ENCODE measurements at places on chromosomes 11 and 22. TPM values are rescaled to one million over a fixed set of nuclear protein-coding genes. Genes with fewer than 3 reads are reported as not detected.

Gene SCO2
- total RNA-seq: 3.5 TPM

Gene SYCE3
- total RNA-seq: not detected

Gene OR8D1
- not detected for total RNA-seq

DNA sequence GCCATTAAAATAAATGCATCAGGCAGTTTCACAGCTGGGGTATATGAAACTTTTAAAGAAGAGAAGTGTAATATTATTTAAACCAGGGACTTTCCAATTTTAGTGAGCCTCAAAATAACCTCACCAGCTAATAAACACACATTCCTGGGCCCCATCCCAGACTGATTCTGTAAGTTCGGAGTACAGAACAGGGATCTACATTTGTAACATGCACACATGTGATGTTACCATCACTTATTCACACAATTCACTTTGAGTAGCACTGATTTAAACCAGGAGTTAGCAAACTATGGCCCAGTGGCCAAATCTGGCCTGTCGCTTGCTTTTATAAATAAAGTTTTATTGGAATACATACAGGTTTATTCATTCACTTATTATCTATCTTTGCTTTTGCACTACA is 62.0 kb downstream of the STK33 start:
- no peak for DNase-seq
- no peak overlapping the region for H3K4me3 ChIP-seq
- no peaks in the 10 kb centered on the region for H3K36me3 ChIP-seq
- no peaks in the 10 kb centered on the region for H3K4me1 ChIP-seq
- no peaks in the 10 kb centered on the region for H3K27me3 ChIP-seq

DNA sequence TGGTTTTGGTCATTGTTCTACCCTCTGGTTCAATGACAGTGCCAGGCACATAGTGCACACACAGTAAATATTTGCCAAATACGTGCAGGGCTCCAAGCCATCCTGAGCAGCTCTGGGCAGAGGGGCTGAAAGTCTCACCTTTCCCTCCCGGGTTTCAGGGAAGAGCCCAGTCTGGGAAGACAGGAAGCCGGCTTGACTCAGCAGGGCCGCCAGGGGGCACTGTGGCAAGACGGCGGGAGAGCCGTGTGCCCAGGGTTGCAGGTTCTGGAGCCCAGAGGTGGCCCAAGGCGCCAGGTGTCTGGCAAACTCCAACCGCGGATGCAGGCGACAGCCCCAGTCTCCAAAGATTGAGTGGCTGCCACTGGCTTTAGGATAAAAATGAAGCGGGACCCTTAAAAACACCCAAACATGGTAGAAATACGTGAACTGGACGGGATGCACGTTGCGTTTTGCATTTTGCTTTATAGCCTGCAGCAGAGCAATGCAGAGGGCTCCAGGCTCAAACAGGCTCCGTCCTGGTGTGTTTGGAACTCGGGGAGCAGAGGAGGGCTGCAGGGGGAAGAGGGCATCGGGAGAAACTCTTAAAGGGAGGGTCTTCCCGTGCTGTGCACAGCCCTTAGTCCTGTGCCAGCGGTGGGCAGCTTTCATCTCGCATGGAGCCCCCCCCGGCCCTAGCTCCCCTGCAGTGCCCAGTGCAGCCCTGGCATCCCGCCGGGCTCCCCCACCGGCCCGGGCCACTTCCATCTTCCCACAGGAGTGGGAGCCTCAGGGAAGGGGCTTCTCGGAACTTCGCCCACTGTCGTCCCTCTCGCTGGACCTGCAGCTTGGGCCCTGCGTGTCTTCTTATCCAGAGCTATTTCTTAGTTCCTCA is 10.7 kb downstream of the KRTAP5-5 start:
- H3K4me3 ChIP-seq: no peak overlapping the region
- no peaks in the 10 kb centered on the region for H3K4me1 ChIP-seq
- DNase-seq: no peak

DNA sequence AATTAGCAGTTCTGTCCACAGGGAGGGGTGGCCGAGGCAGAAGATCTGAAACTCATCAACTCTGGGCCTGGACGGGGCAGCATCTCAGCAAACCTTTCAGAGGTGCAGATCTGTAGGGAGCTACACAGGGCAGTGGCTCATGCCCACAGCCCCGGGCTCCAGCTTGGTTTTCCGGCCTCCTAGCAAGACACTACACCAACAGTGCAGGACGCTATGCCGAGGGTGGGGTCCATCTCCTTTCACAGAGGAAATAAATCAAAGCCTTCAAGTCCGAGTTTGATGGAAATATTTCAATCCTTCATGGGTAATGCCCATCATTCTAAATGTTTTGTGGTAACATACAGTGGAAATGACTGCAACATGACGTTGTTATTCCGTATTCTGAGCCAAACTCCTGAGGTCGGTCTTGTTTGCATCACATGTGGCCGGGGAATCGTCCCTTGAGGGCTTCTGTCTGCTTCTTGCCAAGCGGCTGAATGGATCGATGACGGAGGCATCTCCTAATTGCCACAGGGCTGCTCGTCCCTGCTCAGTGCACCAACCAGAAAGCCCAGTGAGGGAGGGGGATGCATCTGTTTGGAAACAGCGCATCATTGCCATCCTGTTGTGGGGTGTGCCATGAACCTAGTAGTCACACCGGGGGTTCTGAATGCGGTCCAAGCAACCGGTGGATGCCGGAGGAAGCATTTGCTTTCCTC is 30.0 kb downstream of the LINC01488 start:
- no peak for DNase-seq
- no peak overlapping the region for H3K4me3 ChIP-seq
- no peaks in the 10 kb centered on the region for H3K4me1 ChIP-seq
- no peaks in the 10 kb centered on the region for H3K36me3 ChIP-seq
- H3K27me3 ChIP-seq: no peaks in the 10 kb centered on the region

DNA sequence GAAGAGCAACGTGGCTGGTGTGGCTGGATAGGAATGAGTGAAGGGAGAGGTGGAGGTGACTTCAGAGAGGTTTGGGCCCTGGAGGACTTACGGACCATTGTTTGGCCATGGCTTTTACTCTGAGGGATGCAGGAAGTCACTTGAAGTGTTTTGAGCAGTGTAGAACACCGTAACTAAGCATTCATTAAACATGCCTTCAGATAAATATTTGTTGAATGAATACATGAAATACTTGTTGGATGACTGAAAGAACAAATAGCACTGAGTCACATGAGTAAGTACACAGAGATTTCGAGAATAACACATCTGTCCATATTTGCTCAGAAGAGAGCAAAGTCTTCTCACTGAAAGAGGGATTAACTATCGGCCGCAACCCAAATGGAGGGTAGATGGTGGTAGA is 182.7 kb upstream of the SNX19 start:
- no peak overlapping the region for H3K27ac ChIP-seq
- H3K4me3 ChIP-seq: no peak overlapping the region
- H3K4me1 ChIP-seq: no peaks in the 10 kb centered on the region

GRCh38 chr11:61712314-61712713 is 32.1 kb downstream of the DAGLA start:
- H3K36me3 ChIP-seq: no peaks in the 10 kb centered on the region
- H3K4me1 ChIP-seq: no peaks in the 10 kb centered on the region
- no peaks in the 10 kb centered on the region for H3K27me3 ChIP-seq

- H3K27ac ChIP-seq: no peak overlapping the region
- H3K27me3 ChIP-seq: no peaks in the 10 kb centered on the region
- H3K36me3 ChIP-seq: no peaks in the 10 kb centered on the region
- H3K4me1 ChIP-seq: no peaks in the 10 kb centered on the region
- DNase-seq: no peak
Observed at GRCh38 chr22:45962756-45963324, 14.1 kb downstream of the WNT7B start.

DNA sequence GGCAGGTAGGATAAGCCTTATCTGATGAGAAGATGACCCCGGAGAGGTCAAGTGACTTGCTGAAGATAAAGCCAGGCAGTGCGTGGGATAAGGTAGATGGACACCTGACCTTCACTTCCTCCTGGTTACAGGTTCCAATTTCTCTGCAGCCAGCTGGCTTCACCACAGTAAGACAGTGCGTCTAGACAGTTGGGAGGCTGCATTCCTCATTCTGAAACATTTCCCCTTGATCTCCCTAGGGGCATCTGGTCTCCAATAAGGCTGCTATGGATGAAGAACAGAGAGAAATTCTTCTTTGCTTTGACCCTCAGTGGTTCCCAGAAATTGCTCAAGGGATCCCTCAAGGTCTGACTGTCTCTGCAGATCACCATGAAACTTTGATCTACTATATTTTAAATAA is 211.3 kb downstream of the MYO18B start:
- no peaks in the 10 kb centered on the region for H3K27me3 ChIP-seq
- no peak overlapping the region for H3K4me3 ChIP-seq
- no peak for DNase-seq
- no peaks in the 10 kb centered on the region for H3K36me3 ChIP-seq
- H3K4me1 ChIP-seq: no peaks in the 10 kb centered on the region
- H3K27ac ChIP-seq: no peak overlapping the region

- no peak overlapping the region for H3K27ac ChIP-seq
- H3K36me3 ChIP-seq: no peaks in the 10 kb centered on the region
- no peak for DNase-seq
- H3K4me1 ChIP-seq: no peaks in the 10 kb centered on the region
- H3K4me3 ChIP-seq: no peak overlapping the region
Observed at GRCh38 chr22:37409459-37410050, 17.7 kb downstream of the ELFN2 start.

DNA sequence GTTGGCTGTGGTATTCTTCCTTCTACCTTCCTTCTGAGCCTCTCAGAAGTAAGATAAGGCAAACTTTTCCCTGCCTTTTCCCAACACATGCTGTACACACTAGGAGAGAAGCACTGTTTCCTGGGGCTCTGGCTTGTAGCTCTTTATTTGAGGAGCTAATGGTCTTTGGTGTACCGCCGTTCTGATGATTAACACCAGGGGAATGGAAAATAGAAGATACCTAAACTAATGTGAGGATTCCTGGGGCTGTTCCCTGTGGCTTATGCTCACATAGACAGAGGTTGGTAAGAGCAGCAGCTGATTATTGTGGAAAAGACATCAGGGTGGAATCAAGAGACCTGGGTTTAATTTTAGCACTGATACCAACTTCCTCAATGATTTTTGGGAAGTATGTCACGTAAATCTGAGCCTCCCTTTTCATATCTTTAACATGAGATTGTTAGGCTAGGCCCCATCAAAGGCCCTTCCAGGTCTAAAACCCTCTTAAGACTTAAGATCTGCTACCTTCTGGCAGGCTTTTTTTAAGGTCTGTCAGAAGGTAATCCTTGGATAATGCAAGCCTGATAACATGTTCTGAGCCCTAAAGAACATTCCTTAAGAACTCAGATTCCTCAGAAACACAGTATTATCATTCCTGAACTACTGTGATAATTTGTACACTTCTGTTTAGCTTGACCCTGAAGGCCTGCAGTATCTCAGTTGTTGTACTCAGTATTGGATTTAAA is 24.8 kb upstream of the RCE1 start:
- H3K36me3 ChIP-seq: no peaks in the 10 kb centered on the region
- H3K4me1 ChIP-seq: no peaks in the 10 kb centered on the region
- no peak for DNase-seq
- H3K27ac ChIP-seq: no peak overlapping the region
- no peak overlapping the region for H3K4me3 ChIP-seq
- H3K27me3 ChIP-seq: no peaks in the 10 kb centered on the region

GRCh38 chr11:57668434-57668782 is 494 bp downstream of the ZDHHC5 start:
- H3K27ac ChIP-seq: peak overlapping the region; percentile 99
- peak overlapping the region; percentile 73 for H3K4me3 ChIP-seq
- no peaks in the 10 kb centered on the region for H3K27me3 ChIP-seq
- H3K36me3 ChIP-seq: no peaks in the 10 kb centered on the region
- peaks cover 6% of the 10 kb centered on the region for H3K4me1 ChIP-seq

- H3K4me3 ChIP-seq: no peak overlapping the region
- no peak for DNase-seq
- no peaks in the 10 kb centered on the region for H3K27me3 ChIP-seq
- no peak overlapping the region for H3K27ac ChIP-seq
Observed at GRCh38 chr11:79331203-79331901, 109.5 kb downstream of the TENM4 start.

DNA sequence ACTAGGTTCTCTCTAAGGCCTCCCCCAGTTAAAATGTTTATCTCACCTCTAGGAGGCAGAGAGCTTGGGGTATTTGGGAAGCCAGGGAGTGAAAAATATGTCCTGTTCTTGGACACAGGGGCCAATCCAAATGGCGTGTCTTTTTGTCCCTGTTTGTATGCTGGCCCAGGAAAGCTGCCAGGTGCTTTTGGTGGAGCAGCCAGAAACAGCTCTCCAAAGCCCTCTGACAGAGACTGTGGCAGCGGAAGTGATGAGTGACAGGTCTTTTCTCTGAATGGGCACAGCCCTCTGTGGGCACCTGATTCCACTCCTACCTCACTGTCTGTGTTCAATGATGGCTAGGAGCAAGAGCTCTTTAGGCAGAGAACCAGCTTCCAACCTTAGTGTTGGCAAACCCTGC is 106.4 kb upstream of the KIRREL3 start:
- no peak overlapping the region for H3K4me3 ChIP-seq
- H3K27me3 ChIP-seq: no peaks in the 10 kb centered on the region
- H3K27ac ChIP-seq: no peak overlapping the region

GRCh38 chr11:62054484-62055121 is 69.2 kb upstream of the INCENP start:
- H3K4me1 ChIP-seq: no peaks in the 10 kb centered on the region
- no peaks in the 10 kb centered on the region for H3K36me3 ChIP-seq
- H3K27ac ChIP-seq: no peak overlapping the region
- peak; percentile 27 for DNase-seq

DNA sequence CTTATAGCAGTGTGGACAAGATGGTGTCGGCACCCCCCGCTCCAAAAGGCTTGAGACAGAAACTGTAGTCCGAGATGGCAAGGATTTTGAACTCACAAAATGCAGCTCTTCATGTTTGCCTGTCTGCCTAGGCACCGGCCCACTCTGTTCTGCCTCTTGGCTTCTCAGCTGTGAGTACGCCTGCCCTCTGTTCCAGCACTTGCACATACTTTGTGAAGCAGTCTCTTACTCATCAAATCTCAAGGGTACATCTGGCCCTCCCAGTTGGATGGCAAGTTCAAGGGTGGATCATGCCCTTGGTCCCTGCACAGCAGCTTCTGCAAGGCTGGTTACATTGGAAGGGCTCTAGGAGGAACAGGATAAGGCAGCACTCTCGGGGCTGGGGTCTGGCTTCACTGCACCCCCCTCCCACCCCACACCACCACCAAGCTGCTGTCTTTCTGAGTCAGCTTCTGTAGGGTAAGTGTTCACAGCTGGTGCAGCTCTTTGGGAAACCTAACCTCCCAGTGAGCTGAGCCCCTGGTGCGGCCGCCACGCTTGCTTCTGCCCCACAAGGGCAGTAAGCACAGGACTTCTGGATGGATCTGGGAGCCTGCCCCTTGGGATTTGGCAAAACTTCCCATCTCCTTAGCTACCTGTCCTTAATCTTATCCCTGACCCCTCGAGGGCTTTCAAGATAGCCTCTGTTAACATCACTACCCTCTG is 37.2 kb downstream of the FAM83F start:
- H3K4me3 ChIP-seq: no peak overlapping the region
- no peaks in the 10 kb centered on the region for H3K27me3 ChIP-seq
- no peak for DNase-seq
- H3K4me1 ChIP-seq: no peaks in the 10 kb centered on the region
- H3K27ac ChIP-seq: no peak overlapping the region
- H3K36me3 ChIP-seq: no peaks in the 10 kb centered on the region

GRCh38 chr11:105357146-105357545 is 217.6 kb upstream of the CARD18 start:
- DNase-seq: no peak
- H3K36me3 ChIP-seq: no peaks in the 10 kb centered on the region
- no peaks in the 10 kb centered on the region for H3K27me3 ChIP-seq
- no peak overlapping the region for H3K27ac ChIP-seq

- no peaks in the 10 kb centered on the region for H3K4me1 ChIP-seq
- no peak overlapping the region for H3K27ac ChIP-seq
- no peaks in the 10 kb centered on the region for H3K36me3 ChIP-seq
- H3K27me3 ChIP-seq: no peaks in the 10 kb centered on the region
- H3K4me3 ChIP-seq: no peak overlapping the region
Observed at GRCh38 chr22:32811788-32812545, 10.5 kb downstream of the TIMP3 start.

Data from uterus (tissue), 4 donors.